ENCODE measurements at places on chromosomes 1 and 21.

DNA sequence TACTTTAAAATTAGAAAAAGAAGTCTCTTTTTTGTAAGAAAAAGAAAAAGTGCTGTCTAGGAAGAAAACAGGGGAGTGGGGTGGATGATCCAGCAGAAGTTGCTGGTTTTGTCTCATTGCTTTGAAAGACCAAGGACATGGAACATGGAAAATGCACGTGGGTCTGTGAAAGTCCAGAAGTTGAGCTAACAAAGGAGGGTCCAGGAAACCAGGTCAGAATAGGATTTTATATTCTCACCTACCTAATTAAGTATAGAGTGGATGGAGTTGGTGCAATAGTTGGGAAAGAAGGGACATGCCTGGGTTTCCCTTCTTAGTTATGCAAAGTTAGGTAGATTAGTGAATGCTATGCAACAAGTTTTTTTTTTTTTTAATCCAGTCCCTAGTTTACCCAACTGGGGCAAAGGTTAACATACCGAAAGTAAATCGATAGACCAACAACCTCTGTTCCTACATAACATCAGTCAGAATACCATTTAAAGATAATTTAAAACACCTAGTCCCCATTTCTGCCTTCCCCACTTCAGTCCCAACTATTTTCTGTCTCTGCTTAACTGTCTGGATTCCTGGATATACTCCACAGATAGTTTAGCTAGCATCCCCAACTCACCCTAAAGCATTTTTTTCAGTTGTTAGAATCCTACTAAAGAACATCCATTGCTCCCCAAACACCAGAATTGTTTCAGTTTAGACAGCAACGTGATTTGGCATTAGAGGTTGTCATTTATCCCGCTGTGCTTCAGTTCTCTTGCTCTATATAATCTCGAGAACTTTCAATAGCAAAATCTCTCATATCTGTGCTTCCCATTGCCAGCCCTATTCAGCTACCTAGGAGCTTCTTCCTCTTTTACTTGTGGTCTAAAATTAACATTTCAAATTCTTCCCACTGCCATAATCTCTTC, 105.7 kb upstream of the PLPPR5 start:
- no peak for DNase-seq

- DNase-seq: no peak
Observed at GRCh38 chr1:8025061-8025670, 943 bp downstream of the ERRFI1 start.

- DNase-seq: no peak
Observed at GRCh38 chr1:185593271-185593670, 140.9 kb upstream of the HMCN1 start.

- no peak for DNase-seq
Observed at GRCh38 chr1:6770751-6771440, 14.4 kb upstream of the CAMTA1 start.

- DNase-seq: no peak
Observed at GRCh38 chr1:213776969-213777368, 210.8 kb upstream of the PROX1 start.

- DNase-seq: no peak
Observed at GRCh38 chr1:53082826-53083455, 20.9 kb downstream of the PODN start.

- DNase-seq: no peak
Observed at GRCh38 chr1:208228026-208228425, 16.2 kb downstream of the PLXNA2 start.

GRCh38 chr1:217392441-217392840, 238.4 kb downstream of the GPATCH2 start:
- DNase-seq: no peak

DNA sequence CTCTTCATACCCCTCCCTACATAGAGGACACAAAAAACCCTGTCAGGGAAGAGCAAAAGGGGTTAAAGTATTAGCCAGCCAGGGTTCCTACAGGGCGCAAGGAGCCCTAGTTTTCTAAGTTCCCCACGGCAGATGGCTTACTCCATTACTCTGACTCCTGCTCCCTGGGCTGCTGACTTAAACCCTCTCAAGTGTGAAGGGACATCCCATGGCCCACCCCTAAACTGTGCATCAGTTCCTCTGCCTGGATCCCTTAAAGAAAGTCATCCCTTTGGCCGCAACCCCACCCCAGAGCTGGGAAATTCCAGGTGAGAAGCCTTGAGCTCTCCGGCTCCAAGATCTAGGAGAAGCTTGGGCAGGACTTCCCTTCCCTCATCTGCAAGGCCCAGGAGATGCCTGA, 236.0 kb downstream of the TOMM20 start:
- DNase-seq: no peak

DNA sequence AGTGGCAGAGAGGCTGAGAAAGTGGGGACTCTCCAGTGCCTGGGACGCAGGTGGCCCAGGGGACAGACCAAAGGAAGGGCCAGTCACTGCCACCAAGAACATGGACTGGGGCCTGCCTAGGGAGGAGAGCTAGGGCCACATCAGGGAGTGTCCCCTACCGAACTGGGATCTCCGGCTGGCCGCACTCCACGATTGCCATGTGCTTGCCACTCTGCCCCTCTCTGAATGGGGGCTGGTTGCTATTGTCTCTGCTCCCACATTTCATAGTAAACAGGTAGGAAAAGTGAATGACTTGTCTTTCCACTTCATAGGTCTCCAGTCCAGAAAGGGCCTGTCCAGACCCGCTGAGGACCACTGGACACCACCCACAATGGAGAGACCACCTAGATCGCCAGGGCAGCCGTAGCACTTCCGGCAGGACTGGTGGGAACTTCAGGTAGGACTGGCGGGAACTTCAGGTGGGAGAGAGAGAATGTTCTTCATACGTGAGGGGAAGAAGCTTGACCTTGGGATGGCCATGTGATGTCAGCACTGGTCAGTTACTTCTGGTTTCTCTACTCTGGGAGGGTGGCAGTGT, 55.2 kb upstream of the PDE9A start:
- peak; percentile 38 for DNase-seq

- no peak for DNase-seq
Observed at GRCh38 chr1:85359874-85360721, 83.7 kb upstream of the BCL10 start.

GRCh38 chr21:36265431-36265830, 54.6 kb upstream of the MORC3 start:
- no peak for DNase-seq

GRCh38 chr1:159985473-159985872, 31.4 kb upstream of the SLAMF9 start:
- DNase-seq: no peak

DNA sequence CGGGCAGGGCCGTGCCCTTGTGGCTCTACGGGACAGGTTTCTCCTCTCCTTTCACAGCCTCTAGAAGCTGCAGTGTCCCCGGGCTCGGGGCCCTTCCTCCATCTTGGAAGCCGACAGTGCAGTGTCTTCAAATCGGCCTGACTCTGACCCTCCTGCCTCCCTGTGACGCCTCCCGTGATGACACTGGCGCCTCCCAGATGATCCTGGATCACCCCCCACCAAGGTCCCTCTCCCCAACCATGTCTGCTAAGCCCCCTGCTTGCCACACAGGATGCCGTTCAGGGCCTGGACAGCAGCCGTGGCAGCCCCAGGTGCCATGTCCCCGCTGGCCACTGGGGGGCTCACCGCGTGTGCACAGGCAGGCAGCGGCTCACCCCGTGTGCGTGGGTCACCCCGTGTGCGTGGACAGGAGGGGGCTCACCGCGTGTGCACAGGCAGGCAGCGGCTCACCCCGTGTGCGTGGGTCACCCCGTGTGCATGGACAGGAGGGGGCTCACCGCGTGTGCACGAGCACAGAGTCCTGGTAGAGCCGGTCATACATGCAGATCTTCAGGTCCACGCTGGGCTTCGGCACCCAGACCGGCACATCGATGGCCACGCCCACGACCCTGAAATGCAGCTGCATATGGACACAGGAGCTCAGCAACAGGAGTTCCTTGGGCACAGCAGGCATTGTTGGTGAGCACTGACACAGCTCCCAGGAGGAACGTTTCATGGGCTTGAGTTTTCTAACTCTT, 24.9 kb upstream of the TMEM52 start:
- DNase-seq: no peak

DNA sequence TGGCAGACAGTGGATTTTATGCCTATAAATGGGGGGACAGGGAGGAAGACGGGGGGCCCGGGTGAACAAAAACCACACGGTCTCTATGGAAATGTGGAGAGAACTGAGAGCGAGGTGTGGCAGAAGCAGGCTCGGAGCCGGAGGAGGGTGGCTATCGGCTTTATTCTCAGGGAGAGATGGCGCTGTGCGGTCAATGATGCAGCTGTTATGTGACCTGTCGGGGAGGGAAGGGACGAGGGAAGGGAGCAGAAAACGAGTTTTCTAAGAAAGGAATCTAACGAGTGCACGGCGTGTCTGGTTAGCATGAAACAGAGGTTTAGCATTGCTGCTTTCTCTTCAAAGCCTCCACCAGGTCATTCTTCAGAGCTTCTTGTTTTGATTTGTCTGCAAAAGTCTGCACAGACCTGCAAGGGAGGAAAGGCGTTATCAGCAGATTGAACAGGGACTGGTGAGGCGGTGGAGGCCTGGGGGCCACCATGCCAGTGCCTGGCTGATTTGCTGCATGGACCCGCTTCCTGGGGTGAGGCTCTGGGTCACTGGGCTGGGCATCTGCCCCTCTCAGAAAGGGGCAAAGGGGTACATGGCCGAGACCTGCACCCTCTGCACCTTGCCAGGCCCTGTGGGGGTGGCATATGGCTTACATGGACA, 27.2 kb downstream of the SLC66A1 start:
- no peak for DNase-seq

DNA sequence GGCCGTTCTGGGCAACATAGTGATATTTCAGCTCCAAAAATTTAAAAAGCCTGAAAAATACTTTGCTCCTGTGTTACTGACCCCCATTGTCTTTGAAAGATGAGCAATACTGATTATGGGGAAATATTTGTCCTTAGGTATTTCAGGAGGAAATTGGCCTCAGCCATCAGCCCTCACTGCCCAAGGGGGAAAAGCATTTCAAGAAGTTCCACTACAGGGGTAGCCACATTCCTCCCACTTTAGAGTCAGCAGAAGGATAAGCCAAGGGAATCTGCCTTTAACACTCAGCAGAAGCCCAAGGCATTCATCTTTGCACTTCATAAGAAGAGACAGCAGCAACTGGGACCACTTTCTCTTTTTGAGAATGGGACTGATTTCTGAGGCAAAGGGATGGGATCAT, 40.5 kb upstream of the ZNF326 start:
- no peak for DNase-seq

DNA sequence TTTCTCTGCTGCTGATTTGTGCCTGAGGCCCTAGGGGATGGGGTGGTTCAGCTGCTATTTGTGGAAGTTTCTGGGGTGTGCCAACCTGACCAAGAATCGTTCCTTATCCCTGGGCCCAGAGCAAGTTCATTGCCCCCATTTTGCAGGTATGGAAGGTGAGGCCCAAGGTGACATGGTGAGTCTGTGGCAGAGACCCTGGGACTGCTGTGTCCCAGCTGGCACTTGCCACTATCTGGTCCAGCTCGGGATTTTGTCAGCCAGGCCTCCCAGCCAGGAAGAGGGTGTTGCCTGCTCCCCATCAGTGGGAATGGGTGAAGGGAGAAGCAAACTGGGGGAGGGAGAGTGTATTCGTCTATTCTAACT, 18.9 kb upstream of the LRP8 start:
- no peak for DNase-seq

DNA sequence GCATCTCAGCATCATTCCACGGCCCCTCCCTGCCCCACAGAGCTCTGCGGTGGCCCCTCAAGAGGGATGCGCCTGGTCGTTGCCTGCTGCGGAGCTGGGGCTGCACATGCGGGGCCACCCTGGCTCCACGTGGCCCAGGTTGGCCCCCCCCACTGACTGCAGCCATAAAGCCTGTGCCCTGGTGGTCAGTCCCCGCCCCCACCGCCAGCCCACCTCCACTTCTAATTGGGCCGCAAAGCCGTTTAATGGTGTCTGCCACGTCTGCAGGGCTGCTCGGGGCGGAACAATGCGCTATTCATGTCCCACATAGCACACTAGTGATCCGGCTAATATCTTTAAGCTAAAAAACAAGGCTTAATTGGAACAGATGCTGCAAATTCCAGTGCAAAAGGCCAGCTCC, 33.5 kb upstream of the ACTRT2 start:
- DNase-seq: no peak

DNA sequence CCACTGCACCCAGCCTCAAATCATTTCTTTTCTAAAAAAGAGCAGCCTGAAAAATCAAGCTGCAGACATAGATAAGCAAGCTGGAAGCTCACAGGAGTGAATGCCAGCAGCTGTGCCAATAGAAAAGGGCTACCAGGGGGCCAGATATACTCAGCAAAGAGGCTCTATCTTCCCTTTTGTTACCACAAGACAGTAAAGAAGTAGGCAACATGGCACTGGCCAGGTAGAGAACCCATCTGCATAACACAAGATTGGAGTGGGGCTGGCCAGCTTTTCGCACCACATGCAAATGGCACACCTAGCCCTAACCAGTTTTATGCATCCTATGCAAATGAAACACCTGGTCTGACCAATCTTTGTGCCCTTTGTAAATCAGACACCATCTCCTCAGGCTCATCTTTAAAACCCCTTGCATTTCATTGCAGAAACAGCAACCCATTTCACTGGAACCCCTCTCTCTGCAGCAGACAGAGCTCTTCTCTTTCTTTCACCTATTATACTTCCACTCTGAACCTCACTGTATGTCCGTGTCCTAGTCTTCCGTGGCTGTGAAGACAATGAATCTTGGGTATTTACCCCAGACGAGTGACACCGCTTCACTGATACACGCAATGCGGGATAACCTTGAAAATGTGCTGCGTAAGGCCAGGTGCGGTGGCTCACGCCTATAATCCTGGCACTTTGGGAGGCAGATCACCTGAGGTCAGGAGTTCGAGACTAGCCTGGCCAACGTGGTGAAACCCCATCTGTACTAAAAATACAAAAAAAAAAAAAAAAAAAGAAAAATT, 15.1 kb downstream of the CASP9 start:
- DNase-seq: no peak

DNA sequence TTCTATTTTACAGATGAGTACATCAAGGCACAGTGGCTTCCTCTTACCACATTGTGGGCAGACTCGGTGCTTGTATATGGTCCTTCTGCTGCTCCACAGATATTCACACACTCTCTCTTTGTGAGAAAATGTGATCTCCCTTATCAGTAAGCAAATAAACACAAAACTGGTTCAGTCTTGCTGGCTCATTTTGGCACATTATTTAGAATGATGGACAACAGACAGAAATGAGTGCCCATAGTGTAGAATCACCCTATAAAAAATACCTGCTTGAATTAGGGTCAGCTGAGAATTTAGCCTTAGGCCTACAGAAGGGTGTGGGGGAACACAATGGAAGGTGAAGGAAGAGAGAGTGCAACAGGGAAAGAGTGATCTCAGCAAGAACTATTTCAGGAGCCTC, 423.1 kb downstream of the HLX start:
- no peak for DNase-seq

- DNase-seq: peak; percentile 54
Observed at GRCh38 chr21:41361786-41362604, at the start of gene MX2. MX2 (plus strand) TSS chr21:41362027; CDS start chr21:41376907, 14,880 bp downstream.

- no peak for DNase-seq
Observed at GRCh38 chr1:87291107-87291506, 37.6 kb upstream of the LMO4 start.
